ENCODE measurements at places on chromosomes 11 and 22. TPM values are rescaled to one million over a fixed set of nuclear protein-coding genes. Genes with fewer than 3 reads are reported as not detected.
A peak's percentile ranks its signal among the peaks of the same experiment; 100 is the strongest.

The SMPD1 gene
- total RNA-seq: 9.6 TPM

The FZD4 gene
- 41.4 TPM for total RNA-seq

The SLC22A25 gene
- 0.10 TPM for total RNA-seq

The PDE2A gene
- 12.3 TPM for total RNA-seq

The SSTR3 gene
- total RNA-seq: not detected

The TCN1 gene
- 12.0 TPM for total RNA-seq

The MMP7 gene
- 3.6 TPM for total RNA-seq

The HRAS gene
- 27.9 TPM for total RNA-seq

The MUC2 gene
- under 0.01 TPM for total RNA-seq

GRCh38 chr22:37148031-37148651 lies 1.6 kb downstream of the IL2RB start:
- no peak for DNase-seq

DNA sequence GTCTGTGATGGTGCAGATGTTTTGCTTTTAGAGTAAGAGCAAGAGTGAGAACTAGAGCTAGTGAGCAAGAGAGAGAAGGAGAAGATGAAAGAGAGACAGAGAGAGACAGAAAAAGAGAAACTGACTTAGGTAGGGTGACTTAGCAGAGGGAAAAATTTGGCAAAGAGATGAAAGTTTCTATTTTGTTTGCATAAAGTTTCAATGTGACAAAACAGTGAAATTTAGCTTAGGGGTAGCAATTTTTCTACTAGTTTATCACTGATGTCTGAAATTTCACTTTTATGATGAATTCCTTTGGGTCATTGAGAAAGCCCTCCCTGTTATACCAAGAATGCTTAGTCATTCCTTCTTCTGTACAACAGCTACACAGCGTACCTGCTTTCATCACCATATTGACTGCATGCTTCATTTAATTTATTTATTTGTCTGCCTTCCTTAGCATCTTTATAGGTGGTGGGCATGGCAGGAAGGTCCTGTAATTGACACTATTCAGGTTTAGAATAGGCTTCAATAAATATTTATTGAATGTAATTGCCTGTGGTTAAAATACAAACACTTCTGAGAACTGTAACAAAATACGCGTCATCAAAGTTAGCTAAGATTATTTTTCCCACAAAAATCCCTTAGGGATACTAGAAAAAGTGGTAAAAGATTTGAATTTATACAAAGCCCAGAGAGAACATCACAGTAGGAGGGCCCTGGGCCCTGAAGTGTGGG lies 19.9 kb upstream of the CTSC start:
- DNase-seq: no peak

GRCh38 chr11:65314501-65315203 lies at the start of gene CDC42EP2:
CDC42EP2 (plus strand) TSS chr11:65314866; CDS start chr11:65320899, 6,033 bp downstream.
- no peak for DNase-seq

- peak; percentile 13 for DNase-seq
These were observed 893 bp downstream of the SLC36A4 start for GRCh38 chr11:93196816-93197379.

- no peak for DNase-seq
These were observed 78.8 kb downstream of the LIF start for GRCh38 chr22:30167734-30168133.

DNA sequence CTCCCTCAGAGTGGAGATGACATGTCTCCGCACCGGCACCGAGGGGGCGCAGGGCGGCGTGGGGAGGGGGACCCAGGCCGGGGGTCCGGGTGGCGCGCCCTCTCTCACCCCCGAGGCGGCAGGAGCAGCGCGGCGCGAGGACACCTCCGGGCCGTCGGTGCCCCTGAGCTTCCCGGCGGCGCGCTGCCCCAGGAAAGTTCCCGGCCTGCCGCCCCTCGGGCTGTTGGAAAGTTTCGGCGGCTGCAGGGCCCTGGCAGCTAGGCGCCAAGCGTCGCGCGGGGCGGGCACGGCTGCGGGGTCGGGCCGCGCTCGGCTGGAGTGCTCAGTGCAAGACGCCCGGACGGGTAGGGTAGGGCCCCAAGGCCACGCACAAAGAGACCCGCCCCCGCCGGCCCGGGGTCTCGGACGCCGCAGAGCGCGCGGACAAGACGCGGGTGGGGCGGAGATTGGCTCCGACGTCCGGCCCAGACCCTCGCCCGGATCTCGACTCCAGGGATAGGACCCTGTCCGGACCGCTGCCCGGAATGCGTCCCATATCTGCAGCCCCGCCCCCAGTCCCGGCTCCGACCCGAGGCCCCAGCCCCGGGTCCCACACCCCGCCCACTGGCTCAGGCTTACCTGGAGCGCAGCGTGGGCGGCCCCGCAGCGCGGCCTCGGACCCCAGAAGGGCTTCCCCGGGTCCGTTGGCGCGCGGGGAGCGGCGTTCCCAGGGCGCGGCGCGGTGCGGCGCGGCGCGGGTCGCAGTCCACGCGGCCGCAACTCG lies 471 bp downstream of the ARVCF start:
- no peak for DNase-seq

GRCh38 chr11:2201542-2201941 lies 29.9 kb upstream of the TH start:
- DNase-seq: no peak

GRCh38 chr22:44804327-44804726 lies 52.0 kb downstream of the ARHGAP8 start:
- no peak for DNase-seq

- no peak for DNase-seq
These were observed 74.3 kb upstream of the ARHGAP42 start for GRCh38 chr11:100612766-100613165.

- DNase-seq: no peak
These were observed 91.5 kb downstream of the CACNA1I start for GRCh38 chr22:39661842-39662685.

DNA sequence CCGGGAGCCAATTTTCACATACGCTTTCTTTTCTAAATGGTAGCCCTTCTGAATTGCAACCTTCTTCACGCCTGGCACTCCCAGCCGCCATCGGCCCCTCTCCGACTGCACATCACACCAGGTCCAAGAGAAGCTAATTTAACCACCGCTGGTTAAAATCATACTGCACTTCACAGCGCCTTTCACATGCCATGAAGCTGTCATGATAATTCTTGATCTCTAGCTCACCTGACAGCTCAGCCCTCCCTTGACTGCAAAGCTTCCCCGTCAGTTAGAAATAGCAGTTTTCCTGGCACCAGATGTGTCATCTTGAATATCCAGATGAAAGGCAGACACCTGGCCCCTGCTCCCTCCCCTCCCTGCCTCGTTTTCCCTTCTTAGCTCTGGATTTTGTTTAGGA lies 101.4 kb downstream of the ARL14EP start:
- no peak for DNase-seq

- DNase-seq: no peak
These were observed 101.4 kb upstream of the C11orf87 start for GRCh38 chr11:109320595-109320994.

- DNase-seq: no peak
These were observed 1.7 kb downstream of the UVRAG start for GRCh38 chr11:75816561-75817239.

- peak; percentile 93 for DNase-seq
These were observed 9.4 kb upstream of the PIM3 start for GRCh38 chr22:49951000-49951677.

DNA sequence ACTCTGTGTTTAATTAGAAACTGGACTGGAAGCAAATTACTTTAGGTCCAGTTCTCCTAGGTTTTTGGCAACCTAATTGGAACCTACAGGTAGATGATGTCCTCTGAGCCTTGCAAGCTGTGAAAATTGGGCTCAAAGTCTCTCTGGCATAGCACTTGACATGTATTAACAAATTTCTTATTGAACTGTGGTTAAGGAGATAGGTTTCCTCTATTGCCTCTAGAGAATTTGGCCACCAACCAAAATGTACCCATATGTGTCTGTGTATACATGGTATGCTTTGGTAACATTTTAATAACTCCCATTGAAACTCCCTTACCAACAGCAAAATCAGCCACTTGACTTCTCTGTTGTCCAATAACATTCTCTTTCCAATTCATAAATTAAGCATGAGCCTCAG lies at the start of gene OR4D10:
Gene OR4D10 (plus strand): TSS at position 301 of the 400 bp plus-strand sequence. CDS start 4,115 bp downstream, outside the sequence.
- no peak for DNase-seq

DNA sequence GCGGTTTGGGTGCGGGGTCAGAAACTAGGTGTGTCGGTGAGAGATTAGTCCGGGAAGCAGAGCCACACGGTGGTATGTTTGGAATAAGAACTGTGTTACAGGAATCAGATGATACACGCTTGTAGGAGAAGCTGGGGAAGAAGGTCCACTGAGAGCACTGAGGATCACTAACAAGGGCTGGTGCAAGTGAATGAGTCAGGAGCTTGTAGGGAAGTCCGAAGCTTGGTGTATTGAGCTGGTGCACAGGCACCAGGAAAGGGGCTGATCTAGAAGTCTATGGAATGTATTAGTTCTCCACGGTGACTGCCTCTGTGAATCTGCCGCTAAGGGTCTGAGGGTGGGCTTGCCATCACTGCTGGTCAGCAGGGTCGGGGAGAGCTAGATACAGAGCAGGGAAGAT lies 18.8 kb upstream of the GRK3 start:
- no peak for DNase-seq

DNA sequence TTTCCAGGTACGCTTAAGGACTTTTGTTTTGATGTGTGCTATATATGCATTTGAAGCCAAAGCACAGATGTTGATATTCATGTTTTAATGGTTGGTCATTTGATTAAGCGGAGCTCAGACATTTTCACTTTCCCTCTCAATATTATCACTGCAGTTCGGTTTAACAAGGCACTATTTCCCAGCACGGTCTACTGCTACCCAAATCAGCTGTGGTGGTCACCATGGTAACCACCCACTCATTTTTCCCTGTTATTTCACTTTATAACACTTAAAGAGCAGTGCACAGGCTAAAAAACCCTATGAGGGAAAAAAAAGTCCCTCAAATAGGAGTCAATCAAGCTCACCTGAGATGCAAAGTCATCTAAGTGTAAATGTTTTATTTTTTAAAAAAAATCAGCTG lies 439.6 kb upstream of the CCDC90B start:
- peak; percentile 1 for DNase-seq

GRCh38 chr11:111715142-111715816 lies 50.9 kb downstream of the PPP2R1B start:
- DNase-seq: no peak

GRCh38 chr11:10415817-10416392 lies 39.2 kb upstream of the AMPD3 start:
- no peak for DNase-seq

GRCh38 chr11:15636521-15637089 lies 521.9 kb downstream of the INSC start:
- DNase-seq: no peak

GRCh38 chr22:43038325-43038724 lies 23.4 kb upstream of the PACSIN2 start:
- DNase-seq: no peak

DNA sequence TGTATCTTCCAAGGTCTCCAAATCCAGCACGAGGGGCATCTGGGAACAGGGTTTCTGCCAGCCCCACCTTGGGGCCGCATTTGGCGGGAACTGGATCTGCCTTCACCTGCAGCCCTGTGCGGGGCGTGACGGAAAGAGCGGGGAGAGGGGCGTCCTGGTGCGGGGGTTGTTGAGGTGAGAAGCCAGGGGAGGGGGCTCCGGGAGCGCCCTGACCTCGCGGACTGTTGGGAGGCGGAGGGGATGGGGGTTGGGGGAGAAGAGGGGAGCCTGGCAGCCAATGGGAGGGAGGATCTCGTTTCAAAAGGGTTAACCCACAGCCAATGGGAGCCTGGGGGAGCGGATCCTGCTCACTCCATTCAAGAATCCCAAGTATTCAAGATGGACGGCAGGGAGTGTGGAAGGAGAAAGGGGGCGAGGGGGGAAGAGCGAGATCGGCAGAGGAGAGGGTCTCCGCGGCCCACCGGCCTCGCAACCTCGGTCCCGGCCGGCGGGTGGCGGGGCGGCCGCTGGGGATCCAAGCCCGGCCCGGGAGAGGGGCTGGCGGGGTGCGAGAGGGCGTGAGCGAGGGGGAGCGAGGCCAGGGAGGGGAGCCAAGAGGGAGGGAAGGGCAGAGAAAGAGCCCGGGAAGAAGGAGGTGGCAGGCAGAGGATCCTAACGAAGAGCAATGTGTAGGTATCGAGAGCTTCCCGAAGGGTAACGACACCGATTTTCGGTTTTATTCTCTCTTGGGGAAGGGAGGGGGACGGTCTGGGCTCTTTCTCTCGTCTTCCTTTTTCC lies 11.5 kb downstream of the YPEL4 start:
- DNase-seq: peak; percentile 91

- DNase-seq: no peak
These were observed 87.8 kb downstream of the FBXO7 start for GRCh38 chr22:32562401-32562800.
